ENCODE measurements at places on chromosomes 5 and 9. TPM values are rescaled to one million over a fixed set of nuclear protein-coding genes. Genes with fewer than 3 reads are reported as not detected.

DNA sequence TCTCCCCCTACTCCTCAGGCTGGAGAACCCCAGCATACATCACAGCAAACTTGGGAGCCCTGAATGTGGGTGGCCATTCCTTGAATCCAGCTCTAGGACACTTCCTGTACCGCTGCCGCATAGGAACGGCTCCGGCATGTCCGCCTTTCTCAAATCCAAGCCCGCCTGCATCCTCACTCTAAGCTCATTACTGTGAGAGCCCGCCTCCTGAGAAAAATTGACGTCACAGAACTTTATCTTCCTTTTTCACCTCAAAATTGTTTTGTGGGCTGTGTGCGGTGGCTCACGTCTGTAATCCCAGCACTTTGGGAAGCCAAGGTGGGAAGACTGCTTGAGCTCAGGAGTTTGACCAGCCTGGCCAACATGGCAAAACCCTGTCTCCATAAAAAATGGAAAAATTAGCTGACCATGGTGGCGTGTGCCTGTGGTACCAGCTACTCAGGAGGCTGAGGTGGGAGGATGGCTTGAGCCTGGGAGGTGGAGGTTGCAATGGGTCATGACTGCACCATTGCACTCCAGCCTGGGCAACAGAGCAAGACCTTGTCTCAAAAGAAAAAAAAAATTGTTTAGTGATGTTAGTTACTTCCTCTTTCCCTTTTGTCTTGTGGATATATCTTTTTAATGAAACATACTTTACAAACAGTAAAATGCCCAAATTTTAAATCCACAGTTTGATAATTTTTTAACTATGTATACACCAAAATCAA lies 22.8 kb downstream of the RNF44 start:
- no peak for DNase-seq

DNA sequence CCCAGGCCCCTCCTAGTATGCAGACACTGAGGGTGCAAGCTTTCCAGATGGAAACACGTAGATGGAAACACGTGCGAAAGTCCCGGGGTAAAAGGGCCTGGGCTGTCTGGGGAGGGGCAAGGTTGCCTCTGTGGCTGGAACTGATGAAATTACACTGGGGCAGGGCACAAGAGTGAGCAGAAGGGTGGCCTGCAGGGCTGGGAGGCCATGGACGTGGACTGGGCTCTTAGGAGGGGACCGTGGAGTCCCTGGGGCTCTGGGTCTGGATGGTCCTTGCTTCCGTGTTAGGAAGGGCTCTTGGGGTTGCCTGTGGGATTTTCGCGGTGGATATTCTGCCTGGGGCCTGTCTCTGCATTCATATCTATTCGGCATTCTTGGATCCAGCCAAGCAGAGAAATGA lies 63.3 kb downstream of the IRX1 start:
- DNase-seq = no peak

- no peak for DNase-seq
These were observed 102.3 kb downstream of the SEMA6A start for GRCh38 chr5:116472274-116472673.

DNA sequence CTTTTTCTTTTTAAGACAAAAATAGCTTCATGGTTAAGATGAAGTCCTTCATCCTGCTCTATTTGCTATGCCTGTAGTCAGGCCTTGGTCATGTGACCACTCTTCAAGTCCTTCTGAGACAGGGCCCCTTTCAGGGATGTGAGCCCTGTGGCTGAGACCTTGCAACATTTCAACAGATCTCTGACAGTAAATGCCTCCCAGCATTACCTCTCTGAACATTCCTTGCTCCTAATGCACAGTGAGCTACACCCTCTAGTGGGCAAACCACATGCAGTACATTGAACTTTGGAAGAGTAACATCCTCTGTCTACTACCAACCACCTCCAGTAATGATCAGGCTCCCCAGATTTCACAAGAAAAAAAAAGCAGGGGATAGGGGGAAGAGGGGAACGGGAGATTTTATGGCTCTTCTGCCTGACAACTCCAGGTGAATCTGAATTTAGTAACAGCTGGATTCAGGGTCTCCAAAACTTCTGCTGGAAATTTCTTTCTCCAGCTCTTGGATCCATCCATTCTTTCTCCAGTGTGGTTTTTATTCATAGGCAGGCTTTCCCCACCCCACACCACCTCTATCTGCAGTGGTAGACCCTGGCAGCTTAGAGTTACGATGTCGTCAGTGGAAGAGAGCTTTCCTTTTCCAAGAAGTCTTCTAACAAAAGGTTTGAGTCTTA lies 8.9 kb upstream of the FBXO38 start:
- peak; percentile 62 for DNase-seq

GRCh38 chr9:11141357-11141756 lies 528.6 kb upstream of the PTPRD start:
- no peak for DNase-seq

DNA sequence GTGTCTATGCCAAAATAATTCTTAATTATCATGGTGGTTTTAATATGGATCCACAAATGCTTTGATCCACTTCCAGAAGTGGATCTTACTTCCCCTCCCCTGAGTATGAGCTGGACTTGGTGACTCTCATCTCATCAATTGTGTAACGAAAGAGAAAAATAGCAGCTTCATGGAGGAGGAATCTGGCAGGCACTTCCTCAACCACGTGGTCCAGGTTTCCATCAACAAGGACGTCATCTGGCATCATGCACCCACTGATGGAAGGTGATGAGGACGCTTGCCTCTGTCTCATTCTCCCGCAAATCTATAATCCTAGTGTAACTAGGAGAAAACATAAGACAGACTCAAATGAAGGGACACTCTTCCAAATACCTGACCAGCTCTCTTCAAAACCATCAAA lies 54.6 kb upstream of the S1PR3 start:
- no peak for DNase-seq

DNA sequence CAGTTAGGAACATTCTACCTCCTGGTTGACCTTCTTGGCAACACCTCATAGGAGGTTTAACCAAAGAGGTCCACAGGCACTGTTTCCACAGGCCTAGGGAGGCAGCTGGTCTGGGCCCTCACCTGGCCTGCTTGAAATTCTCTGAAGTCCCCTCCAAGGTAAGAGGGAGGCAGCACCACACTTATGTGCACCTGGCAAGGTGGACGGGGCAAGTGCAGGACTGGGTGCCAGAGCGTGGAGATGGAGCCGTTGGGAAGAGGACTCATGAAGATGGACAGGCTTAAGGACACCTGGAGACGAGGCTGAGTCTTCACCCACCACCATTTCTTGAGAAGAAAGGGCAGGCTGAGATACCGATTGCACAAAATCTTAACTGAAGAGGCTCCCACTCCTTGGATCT lies 6.6 kb upstream of the BARHL1 start:
- no peak for DNase-seq

DNA sequence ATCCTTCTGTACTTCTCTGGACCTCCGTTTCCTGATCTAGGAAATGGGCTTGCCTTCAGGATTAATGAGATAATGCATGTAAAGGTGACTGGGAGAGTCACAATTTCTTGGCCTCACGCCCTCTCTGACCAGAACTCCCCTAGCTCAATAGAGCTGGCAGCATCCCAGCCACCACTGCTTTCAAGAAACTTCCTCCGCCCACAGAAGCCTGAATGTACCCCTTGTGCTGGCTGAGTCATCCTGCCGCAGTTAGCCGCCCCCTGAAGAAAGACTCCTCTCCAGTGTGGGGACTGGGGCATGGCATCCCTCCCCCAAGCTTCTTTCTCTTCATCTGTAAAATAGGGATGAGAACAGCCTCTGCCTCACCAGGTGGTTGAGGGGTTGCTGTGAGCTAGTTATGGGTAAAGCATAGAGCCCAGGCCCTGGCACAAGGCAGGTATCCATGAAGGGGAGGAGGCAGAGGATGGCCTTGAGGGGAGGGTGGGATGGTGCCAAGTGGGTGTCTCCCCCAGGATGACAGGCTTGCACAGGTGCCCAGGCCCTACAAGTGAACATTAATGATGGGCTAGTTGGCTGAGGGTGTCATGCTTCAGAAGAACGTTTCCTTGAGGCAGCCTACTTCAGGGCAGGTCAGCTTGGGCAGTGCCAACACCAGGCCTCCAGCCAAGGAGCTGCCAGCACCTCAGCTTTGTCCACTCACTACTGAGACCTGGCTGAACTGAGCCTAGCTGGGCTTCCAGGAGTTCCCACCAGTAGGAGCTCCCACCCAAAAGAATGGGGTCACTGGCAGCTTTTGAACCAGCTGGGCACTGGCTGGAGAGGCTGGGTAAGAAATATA lies 3.4 kb downstream of the PDLIM4 start:
- peak; percentile 91 for DNase-seq

GRCh38 chr5:168174376-168174775 lies 117.1 kb upstream of the WWC1 start:
- DNase-seq = no peak

- no peak for DNase-seq
These were observed 5.7 kb downstream of the DCAF10 start for GRCh38 chr9:37806271-37806670.

GRCh38 chr5:172096207-172096940 lies 89.9 kb upstream of the FBXW11 start:
- DNase-seq = no peak

GRCh38 chr9:86766912-86767311 lies 180.4 kb downstream of the GAS1 start:
- no peak for DNase-seq

- DNase-seq = no peak
These were observed 82.7 kb downstream of the C9orf152 start for GRCh38 chr9:110125207-110125751.

- no peak for DNase-seq
These were observed 42.7 kb downstream of the HSDL2 start for GRCh38 chr9:112422417-112423148.

DNA sequence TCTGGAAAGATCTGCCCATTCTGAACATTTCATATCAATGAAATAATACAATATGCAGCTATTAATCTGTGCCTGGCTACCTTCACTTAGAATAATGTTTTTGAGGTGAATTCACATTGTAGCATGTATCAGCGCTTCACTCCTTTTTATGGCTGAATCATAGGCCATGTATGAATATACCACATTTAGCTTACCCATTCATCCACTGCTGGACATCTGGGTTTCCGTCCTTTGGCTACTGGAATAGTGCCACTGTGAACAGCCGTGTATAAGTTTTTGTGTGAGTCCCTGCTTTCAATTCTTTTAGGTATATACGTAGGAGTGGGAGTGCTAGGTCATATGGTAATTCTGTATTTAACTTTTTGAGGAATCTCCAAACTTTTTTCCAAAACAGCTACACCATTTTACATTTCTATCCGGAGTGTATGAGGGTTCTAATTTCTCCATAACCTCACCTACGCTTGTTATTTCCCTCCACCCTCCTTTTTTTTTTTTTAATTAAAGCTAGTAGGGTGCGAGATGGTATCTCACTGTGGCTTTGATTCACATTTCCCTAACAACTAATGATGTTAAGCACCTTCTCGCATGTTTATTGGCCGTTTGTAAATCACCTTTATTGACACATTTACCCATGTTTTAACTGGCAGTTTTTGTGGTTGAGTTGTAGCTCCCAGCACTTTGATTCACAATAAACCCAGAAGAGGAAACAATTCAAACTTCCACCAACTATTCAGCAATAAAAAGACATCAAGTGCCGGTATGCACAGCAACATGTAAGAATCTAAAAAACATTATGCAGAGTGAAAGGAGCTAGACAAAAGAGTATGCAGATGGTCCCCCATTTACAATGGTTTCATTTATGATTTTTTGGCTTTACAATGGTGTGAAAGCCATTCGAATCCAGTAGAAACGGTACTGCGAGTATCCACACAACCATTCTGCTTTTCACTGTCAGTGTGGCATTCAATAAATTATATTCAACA lies 8.1 kb downstream of the SEMA4D start:
- DNase-seq = peak; percentile 51

SOHLH1 gene
- not detected for total RNA-seq

PCDHB16 gene
- 0.22 TPM for total RNA-seq

All from lung microvascular endothelial cell (primary cell).